ENCODE measurements at places on chromosomes 5 and 9. TPM values are rescaled to one million over a fixed set of nuclear protein-coding genes. Genes with fewer than 3 reads are reported as not detected.

The MLLT3 gene
- 3.2 TPM for polyA plus RNA-seq

The ELAVL2 gene
- not detected for polyA plus RNA-seq

The PCDHGA1 gene
- not detected for polyA plus RNA-seq

The FAM81B gene
- polyA plus RNA-seq: not detected

The INSL6 gene
- polyA plus RNA-seq: 0.38 TPM

The ZNF484 gene
- polyA plus RNA-seq: 4.3 TPM

The RETREG1 gene
- 9.3 TPM for polyA plus RNA-seq

The C5orf52 gene
- polyA plus RNA-seq: not detected

The CANX gene
- polyA plus RNA-seq: 147 TPM

The NSG2 gene
- not detected for polyA plus RNA-seq

The CATSPER3 gene
- polyA plus RNA-seq: not detected

Data from IgD-negative memory B cell (primary cell).